ENCODE measurements at places on chromosomes 1 and 21.

DNA sequence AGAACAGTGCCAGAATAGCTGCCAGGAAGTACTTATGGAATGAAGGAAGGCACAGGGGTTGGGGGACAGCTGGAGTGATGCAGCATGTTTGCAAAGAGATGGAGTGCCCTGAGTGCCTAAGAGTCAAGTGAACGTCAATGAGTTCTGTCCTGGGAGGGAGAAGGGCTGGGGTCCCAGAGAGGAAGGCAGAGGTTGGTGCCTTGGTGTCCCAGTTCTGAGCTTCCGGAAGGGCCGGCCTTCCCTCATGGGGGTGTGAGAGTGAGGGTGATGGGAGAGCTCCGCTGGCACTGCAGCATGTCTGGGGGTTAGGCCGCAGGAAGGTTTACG lies 17.6 kb downstream of the NES start:
- no peak for DNase-seq

DNA sequence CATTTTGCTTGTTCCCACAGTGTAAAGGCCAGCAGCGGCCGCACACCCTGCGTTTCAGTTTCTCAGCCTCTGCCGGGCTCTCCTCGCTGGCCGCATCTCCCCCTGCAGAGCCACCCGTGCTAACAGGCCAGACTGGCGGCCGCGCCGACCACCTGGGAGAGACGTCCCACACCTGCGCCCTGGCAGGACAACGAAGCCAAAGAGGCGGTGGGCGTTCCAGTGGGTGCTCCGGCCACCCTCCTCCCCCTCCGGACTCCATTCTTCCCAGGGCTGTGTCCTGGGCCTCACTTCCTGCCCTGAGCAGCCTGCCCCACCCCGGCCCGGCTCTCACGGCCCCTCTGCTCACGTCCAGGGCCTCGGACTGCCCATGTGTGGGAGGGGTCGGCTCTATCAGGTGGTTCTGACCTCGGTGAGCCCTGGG lies 31.9 kb upstream of the SLC19A1 start:
- DNase-seq: no peak

- no peak for DNase-seq
Observed at GRCh38 chr1:207918011-207918410, 7.1 kb upstream of the CD34 start.

DNA sequence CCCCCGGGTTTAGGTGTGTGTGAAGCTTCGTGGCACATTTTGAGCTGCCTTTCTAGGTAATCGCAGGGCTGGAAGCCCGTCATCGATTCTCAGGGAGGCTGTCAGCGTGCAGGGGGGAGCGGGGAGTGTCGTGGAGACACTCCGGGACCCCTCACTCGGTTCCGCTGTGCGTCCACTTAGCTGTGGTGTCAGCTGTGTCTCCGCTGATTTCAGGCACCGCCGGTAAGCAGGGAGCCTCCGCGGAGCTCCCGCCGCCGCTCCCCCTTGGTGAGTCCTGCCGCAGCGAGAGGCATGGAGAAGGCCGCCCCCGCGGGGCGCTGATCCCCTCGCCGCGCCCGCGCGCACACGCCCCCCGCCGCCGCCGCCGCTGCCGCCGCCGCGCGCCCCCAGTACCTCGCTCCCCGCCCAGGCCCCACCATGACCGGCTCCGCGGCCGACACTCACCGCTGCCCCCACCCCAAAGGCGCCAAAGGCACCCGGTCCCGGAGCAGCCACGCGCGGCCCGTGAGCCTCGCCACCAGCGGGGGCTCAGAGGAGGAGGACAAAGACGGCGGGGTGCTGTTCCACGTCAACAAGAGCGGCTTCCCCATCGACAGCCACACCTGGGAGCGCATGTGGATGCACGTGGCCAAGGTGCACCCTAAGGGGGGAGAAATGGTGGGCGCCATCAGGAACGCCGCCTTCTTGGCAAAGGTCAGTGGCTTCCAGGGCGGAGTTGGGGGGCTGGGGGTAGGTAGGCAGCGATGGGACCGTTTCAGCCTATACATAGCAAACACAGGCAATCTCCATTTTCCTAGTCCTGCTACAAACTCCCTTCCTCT lies 995 bp downstream of the VASH2 start:
- DNase-seq: no peak

DNA sequence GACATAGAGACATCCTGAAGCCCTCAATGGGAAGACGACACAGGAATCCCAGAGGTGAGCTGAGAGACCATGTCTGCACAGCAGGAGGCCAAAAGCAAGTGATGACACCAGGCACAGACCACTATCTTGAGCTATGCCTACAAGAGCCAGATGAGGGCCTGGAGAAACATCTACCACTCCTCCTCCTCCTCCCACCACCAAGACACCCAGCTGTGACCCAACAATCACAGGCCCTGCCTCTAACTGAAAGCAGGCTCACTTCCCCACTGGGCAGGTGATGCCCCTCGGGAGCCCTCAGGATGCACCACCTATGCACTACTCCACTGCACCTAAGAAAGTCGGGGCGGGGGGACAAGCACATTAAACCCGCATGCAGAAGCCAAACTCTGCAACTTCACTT lies 16.5 kb downstream of the TADA1 start:
- DNase-seq: no peak

- DNase-seq: no peak
Observed at GRCh38 chr1:172446547-172446946, 2.7 kb upstream of the PIGC start.

DNA sequence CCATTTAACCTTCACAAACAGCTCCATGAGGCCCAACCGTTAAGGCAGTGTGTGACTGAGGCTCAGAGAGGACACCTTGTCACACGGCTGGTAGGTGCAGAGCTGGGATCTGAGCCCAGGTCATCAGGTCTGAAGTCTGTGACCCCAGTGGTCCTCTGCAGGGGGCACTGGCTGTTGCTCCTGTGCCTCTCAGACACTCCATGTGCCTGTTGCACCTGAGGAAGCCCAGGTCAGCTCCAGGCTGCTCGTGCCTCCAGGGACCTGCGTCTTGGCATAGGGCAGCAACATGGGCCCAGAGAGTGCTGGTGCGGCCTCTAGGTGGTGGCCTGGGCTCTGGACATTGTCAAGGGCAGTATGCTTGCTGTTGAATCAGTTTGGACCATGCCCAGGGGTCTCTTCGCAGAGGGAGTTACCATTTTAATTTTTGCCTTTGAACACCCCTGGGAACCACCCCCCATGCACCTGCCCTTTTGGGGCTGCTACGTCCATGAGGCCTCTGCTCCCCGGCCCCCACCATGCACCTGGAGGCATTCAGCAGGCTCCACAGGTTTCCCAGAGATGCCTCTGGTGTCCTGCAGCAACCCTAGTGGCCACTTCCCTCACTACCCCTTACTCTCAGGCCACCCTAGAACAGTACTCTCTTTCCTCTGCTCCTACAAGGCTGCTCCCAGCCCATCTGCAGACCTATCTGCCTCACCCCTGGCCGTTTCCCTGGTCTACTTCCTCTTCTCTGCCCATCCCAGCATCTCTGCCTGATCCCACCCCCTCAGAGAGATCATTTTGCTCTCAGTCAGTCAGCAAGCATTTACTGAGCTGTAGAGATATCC lies 25.2 kb upstream of the EPS8L3 start:
- DNase-seq: no peak

DNA sequence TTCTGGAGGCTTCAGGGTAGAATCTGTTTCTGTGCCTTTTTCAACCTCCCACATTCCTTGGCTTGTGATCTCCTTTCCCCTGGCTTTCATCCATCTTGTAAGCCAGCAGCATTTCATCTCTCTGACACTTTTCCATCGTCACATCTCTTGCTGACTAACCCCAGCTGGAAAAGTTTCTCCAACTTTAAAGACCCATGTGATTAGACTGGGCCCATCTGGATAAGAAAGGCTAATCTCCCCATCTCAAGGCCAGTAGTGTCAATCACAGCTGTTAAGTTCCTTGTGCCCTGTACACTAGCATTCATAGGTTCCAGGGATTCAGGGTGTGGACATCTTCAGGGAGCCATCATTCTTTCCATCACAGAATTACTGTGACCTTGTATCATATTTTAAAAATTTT lies 452.1 kb downstream of the TTLL7 start:
- DNase-seq: no peak

GRCh38 chr21:14453339-14454015 lies 70.5 kb upstream of the HSPA13 start:
- DNase-seq: no peak

DNA sequence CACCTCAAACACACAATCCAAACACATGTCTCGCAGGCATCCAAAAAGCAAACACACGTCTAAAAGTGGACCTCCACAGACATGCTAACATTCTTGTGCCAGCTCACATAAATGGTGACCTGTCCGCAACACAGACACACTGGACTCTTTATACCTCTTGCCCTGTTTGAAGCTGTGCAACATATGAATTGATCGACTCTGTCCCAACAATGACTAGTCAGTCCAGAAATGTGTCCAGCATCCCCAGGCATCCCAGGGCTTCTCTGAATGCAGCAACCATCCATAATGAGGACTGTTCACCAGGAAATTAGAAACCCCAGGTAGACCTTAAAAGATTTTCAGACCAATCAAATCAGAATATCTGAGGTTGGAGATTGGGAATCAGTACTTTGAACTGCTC lies 3.2 kb downstream of the DDR2 start:
- no peak for DNase-seq

- DNase-seq: no peak
Observed at GRCh38 chr21:35926003-35926740, 134.2 kb downstream of the SETD4 start.

- no peak for DNase-seq
Observed at GRCh38 chr1:46459315-46459714, 30.3 kb upstream of the DMBX1 start.

- no peak for DNase-seq
Observed at GRCh38 chr1:29325675-29326074, 89.4 kb downstream of the PTPRU start.

DNA sequence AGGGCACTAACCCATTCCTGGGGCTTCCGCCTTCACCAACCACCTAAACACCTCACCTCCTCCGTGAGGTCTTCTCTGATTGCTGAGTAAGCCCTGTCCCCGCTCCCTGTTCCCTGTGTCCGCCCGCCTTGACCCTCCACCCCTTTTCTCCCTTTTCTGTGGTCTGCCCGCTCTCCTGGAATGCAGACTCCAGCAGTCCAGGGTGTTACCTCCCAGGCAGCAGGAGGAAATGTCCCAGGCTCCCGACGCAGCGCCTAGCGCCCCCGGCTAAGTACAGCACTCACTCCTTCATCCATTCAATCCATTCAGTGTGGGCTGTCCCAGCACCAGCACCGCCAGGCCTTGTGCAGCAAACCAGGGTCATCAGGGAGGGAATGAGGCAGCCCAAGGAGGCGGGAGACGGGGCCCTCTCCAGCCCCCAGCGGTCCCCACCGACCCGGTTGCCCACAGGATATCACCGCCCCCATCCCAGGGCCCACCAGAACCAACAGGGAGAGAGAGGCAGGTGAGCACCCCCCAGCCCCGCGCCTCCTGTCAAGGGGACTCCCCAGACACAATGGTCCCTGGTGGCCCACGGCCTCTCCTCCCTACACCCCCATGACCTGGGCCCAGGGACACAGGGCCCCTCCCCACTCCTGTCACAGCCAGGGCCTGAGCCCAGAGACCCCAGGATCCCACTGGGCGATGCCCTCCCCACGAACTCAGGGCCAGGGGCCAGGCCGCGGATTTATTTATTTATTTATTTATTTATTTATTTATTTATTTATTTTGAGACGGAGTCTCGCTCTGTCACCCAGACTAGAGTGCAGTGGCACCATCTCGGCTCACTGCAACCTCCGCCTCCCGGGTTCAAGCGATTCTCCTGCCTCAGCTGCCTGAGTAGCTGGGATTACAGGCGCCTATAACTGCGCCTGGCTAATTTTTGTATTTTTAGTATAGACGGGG lies 10.2 kb downstream of the TNFRSF14 start:
- no peak for DNase-seq

DNA sequence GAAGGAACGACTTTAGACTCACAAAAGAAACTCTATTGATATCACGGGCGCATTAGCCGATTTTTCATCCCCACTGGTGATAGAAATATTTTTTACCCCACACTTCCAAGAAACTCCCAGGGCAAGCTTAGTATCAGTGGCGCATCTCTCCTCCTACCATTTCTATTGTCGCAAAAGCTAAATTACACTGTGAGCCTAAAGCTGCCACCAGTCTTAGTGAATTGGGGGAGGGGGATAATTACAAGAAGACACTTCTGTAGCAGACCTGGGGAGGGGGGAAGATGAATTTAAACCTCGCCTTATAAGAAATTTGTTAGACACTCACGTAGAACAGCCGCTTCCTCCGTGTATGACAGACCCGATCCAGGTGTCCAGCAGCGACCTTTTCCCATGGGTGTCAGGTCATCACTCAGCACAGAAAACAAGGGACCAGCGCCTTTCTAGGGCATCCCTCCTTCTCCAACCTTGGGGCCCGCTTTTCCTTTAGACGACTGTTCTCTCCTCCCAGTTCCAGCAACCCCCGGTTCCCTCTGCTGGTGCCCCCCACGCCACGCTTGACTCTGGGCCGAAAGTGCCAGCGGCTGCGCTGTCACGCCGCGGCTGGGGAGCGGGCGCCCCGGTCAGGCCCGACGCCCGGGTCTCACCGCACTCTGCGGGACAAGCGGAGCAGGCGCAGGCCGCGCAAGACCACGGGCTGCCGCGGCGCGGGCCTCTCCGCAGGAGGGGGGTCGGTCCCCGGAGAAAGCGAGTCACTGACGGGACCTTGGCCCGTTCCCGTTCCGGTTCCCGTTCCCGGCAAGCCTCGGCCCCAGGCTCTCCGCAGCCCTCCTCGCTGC lies 821 bp downstream of the PHC2 start:
- DNase-seq: no peak

DNA sequence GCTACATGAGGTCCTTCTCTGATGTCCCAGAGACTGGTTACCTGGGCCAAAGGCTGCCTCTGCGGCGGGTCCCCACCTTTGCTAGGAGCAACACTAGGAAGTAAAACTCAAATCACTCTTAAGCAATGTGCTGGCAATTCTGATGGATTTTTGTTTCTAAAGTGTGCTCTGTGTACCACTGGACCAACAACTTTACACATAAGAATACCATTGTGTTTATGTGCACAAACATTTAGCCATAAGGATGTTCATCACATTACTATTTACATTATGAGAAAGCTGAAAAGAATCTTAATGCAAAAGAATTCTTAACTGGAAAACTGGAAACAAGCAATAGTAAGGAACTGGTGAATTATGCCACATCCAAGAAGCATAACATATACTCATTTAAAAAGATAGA lies 38.6 kb downstream of the SSBP3 start:
- no peak for DNase-seq

- no peak for DNase-seq
Observed at GRCh38 chr1:205590777-205591513, 40.9 kb downstream of the ELK4 start.

All from hippocampal formation (tissue), 2 donors.